ENCODE measurements at places on chromosomes 1 and 21. TPM values are rescaled to one million over a fixed set of nuclear protein-coding genes. Genes with fewer than 3 reads are reported as not detected.

Gene SPRR2G
- total RNA-seq, result not detected

Gene TRAF3IP3
- total RNA-seq, result 9.0 TPM

Gene MYOG
- not detected for total RNA-seq

Gene KIF17
- total RNA-seq, result 3.5 TPM

DNA sequence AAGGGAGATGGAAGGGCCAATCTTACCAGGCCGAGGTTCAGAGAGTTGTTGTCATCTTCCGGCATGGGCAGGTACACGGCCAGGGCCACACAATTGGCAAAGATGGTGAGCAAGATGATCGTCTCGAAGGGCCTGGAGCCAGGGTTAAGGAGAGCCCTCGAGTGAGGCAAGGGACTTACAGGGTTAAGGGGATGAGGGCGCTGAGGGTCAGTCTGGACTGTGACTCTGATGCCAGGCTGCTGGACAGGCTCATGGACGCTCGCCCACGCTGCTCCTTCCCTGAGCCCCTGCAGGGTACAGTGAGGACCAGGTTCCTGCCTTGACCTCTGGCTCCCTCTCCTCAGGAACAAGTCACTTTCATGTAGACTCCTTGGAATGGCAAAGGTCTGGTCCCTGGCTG, 2.1 kb downstream of the CACNA1S start:
- no peak for DNase-seq

GRCh38 chr1:9058465-9058864, 11.0 kb downstream of the SLC2A5 start:
- no peak for DNase-seq

DNA sequence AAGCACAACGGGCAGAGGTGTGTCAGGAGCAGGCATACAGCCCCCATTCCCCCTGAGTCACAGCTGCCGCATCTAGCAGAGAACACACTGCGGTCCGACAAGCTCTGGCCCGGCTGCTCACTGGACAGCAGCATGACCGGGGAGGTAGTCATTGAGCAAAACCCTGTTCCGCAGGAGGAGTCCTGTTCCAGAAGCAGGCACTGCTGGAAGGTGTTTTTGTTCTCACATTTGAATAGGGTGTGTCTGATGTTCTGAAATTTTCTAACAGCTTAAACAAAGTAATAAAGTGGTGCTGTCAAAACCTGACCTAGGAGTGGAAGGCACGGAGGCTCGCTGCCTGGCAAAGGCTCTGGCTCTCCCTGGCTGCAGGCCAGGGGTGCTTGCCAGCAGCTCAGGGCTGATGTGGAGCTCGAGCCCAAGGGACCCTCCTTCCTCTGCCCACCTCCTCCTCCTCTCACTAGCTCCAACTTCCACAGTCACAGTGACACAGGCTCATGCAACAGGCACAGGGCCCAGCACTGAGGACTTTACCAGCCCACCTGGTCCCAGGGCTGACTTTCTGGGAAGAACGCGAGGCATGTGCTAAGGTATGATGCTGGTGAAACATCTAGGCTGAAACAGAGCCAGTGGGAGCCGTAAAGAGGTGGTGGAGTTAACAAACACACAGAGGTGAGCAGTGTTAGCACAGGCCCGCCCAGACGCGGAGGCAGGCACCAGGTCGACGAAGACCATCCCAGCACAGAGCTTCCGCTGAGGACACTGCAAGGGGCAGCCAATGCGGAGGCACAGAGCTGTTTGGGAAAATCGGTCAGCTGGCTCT, 118.6 kb upstream of the IFFO2 start:
- no peak for DNase-seq

GRCh38 chr1:43021547-43022474, 63.1 kb upstream of the SLC2A1 start:
- no peak for DNase-seq

Data from omental fat pad (tissue), 4 donors.